T-helper 9 cell (primary cell): ENCODE measurements at places on chromosomes 6 and 20.

GRCh38 chr6:55977959-55978665 is 102.7 kb upstream of the BMP5 start:
- DNase-seq = no peak

DNA sequence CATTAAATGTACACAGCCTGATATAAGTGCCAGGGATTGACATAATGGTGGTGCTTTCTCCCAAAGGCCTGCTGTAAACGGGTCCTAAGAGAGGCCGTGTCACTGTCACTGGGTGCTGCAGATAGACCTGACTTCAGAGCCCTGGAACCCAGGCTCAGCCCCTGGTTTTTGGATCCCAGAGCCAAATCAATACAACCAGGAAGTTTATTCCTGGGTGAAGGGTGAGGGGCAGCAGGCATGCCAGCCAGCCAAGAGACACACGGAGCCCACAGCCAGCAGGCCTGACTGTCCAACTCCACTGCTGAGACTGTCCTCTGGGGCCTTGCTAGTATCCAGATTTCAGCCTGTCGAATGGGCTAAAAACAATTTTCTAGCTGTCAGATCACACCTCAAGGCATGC is 12.8 kb upstream of the ARMC12 start:
- DNase-seq = no peak

- DNase-seq = no peak
Observed at GRCh38 chr6:32816746-32817204, at the start of gene HLA-DOB. TSS of gene HLA-DOB (minus strand) at chr6:32817002. CDS start at chr6:32816951, 51 bp downstream.

- DNase-seq = no peak
Observed at GRCh38 chr20:48800177-48800576, 27.6 kb downstream of the PREX1 start.

GRCh38 chr6:144710207-144710606 is 425.1 kb downstream of the UTRN start:
- DNase-seq = no peak

DNA sequence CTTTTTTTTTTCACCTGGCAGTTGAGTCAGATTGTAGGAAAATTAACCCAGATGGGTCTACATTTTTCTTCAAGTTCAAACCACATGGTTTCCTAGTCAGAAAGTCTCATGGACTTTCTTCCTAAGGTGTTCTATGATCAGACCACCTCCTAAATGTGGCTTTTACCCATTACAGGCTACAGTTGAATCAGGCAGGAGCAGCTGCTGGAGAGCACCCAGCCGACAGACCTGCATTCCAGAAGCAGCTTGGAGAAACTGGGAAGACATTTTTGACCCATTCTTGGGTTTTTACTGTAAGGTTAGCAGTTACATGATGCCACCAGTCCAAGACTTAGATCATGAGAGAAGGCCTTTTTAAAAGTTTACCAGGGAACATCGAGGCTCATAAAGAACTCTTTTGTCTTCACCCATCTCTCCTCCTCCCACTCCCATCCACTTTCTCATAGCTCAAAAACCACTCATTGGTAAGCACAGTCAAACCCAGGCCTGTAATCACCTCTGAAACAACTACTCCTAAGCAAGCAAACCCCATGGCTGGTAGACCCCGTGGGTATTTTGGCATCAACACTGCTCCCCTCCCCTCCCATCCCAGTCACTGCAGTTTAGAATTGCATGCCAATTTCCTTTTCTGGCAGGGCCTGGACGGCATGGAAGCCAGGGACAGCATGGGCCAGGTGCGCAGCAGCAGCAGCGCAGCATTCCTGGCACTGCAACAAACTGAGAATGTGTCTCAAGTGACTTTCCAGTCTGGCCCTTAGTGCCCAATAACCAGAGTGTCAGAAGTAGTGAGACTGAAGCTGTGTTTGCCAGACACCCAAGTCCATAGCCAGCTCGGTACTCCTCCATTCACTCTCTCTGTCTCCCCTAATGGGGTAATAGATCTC is 113.7 kb downstream of the CLIC5 start:
- DNase-seq = no peak

DNA sequence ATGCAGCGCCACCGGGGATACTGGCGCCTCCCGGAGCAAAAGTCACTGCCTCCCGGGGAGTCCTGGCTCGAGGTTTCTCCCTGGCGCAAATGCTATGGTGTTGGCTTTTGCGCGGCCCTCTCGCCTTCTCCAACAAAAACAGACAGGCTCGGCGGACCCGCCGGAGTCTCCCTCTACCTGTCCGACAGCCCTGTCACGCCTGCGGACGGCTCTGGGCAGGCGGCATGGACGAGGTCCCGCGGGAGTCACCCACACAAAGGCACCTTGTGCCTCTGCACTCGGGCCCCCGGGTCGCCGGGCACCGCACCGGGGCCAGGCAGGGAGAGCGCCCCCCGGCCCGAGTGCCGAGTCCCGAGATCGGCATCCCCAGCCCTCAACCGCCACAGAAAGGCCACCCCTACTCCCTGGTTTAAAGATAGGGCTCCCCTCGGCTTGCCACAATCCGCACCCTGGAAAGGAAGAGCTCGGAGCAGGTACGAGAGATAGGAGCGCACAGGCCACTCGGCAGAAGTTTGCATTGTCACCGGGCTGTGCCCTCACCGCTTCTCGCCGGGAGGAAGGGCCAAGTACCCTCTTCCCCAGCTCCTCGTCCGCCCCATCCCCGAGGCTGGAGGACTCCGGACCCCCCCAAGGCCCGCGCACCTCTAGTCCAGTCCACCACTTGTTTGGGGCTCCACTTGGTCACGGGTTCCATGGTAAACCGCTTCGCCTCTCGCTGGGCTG is 903 bp downstream of the CNKSR3 start:
- no peak for DNase-seq

GRCh38 chr6:18101271-18101670 is 21.2 kb downstream of the NHLRC1 start:
- DNase-seq = no peak

GRCh38 chr6:111564482-111564945 is 41.2 kb downstream of the TRAF3IP2 start:
- no peak for DNase-seq

GRCh38 chr20:63316502-63316921 is 23.5 kb downstream of the COL20A1 start:
- DNase-seq = no peak

- no peak for DNase-seq
Observed at GRCh38 chr20:20736303-20736702, 23.9 kb upstream of the RALGAPA2 start.

DNA sequence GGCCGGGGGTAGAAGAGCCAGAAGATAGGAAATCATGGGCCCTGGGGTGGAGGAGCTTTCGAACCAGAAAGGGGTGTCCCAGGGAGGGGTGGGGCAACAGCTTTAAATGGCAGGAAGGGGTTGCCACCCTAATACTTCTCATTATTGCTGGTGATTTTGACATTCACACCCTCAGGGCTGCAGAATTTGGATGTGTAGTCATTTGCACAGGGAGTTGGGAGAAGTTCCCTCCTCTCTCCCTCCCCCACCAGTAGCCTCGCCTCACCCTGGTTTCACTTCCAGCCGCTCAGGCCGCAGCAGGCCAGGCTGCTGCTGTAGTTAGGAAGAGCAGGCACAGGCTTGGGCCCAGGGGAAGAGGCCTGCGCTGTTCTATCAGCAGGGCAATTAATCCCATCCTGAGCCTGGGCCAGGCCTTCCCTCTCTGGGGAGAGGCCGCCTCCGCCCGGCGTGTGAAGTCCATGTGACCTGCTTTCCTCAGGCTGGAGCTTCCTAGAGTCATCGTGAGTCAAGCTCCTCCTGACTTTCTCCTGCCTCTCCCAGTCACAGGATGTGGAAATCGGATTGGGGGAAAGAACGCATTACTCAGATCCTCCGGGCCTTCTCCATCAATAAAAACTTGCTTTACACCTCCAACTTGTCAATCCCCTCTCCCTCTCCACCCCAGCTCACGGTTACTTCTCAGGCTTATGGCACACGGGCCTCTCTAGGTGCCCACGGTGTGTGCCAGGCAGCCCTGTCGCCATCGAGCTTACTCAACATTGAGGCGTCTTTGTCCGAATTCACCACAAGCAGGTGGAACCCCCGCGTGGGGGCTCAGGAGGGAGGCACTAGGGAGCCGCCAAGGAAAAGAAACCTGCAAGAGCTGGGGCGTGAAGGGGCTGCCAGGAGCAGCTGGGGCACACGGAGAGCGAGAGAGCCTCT is 7.8 kb downstream of the ADTRP start:
- no peak for DNase-seq

DNA sequence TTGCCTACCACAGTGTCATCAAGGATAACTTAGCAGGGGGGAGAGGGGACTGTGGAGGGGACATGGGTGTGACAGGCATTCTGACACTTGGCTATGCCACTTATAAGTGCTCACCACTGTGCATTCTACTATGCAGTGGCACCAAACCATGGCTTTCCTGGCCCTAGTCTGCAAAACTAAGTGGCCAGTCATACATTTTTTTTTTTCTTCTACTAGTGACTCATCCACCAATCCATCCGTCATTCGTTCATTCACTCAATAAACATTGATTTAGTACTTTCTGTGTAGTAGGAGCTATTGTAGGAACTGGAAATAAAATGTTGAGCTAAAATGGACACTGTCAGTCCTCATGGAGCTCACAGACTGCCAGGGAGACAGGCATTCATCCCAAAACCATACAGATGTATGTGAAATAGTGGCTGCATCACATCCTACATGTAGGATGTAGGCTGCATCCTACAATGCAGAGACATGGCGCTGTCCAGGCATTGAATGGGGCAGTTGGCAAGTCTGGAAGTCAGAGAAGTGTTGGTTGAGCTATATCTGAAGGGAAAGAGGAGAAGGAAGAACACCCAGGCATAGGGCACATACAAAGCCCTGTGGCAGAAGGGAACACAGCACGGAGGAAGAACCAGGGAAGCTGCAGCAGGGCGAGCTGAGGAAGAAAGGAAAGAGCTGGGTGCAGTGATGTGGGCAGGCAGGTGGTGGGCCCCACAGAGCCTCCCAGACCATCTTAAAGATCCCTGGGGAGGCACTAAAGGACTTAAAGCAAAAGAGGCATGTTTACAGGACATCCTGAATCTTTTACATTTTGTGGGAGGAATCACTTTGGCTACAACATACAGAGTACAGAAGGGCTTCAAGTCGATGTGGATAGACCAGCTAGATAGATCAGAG is 224.4 kb downstream of the UST start:
- DNase-seq = no peak

DNA sequence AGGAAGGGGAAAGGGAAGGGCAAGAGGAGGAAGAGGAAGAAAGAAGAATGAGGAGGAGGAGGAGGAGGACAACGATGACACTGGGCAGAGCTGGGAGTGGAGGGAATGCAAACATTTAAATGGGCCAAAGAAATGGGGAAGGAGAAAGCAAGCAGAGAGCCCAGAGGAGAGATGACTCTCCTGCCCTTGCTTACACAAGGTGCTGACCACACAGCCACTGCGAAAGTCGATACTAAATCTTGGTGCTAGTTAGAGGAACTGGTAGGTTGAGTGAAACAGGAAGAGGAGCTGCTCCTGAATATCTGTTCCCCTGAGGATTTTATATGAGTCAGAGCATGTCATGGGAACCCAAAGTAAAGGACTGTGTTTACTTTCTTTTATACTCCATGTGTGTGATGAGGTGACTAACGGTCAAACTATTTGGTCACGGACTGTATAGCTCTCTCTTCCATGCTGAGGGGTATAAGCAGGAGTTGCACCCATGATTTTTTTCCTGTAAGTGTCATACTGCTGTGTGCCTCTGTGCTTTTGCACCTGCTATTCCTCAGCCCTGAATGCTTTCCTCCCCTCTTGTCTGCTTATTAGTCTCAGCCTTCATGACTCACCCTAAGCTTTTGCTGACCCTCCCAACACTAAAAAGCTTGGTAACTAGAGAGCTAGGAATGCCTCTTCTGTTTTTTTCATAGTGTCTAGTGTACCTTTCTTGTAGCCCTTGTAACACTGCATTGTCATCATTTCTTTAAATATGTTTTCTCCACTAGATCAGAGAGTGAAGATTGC is 9.5 kb upstream of the PAQR8 start:
- DNase-seq = no peak

GRCh38 chr20:1827510-1827973 is 67.7 kb upstream of the SIRPA start:
- no peak for DNase-seq

- DNase-seq = no peak
Observed at GRCh38 chr6:7813704-7814103, 87.8 kb downstream of the BMP6 start.

- DNase-seq = no peak
Observed at GRCh38 chr6:130625825-130626527, 201.2 kb upstream of the SMLR1 start.

- no peak for DNase-seq
Observed at GRCh38 chr6:2197177-2197671, 48.2 kb downstream of the GMDS start.

GRCh38 chr6:39425346-39426072 is 103.0 kb upstream of the KCNK16 start:
- DNase-seq = no peak

- no peak for DNase-seq
Observed at GRCh38 chr6:157789861-157790260, 33.2 kb upstream of the SNX9 start.

DNA sequence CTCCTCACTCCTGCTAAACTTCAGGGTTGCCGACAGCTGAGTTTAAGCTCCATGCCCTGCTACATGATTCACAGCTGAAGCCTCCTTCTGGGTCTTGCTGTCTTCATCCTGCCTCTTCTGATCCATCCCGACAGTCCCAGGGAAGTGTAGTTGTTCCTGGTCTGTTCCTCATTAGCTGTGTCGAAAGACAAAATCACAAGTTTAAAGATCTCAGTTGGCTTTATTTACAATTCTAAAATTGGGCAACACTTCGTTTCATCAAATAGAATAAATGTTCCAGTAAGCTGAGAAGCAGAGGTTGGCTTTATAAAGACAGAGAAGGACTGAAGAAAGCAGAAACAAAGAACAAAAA is 4.1 kb upstream of the SLC2A10 start:
- DNase-seq = no peak

- no peak for DNase-seq
Observed at GRCh38 chr6:46315589-46315988, 144.8 kb upstream of the ENPP5 start.

DNA sequence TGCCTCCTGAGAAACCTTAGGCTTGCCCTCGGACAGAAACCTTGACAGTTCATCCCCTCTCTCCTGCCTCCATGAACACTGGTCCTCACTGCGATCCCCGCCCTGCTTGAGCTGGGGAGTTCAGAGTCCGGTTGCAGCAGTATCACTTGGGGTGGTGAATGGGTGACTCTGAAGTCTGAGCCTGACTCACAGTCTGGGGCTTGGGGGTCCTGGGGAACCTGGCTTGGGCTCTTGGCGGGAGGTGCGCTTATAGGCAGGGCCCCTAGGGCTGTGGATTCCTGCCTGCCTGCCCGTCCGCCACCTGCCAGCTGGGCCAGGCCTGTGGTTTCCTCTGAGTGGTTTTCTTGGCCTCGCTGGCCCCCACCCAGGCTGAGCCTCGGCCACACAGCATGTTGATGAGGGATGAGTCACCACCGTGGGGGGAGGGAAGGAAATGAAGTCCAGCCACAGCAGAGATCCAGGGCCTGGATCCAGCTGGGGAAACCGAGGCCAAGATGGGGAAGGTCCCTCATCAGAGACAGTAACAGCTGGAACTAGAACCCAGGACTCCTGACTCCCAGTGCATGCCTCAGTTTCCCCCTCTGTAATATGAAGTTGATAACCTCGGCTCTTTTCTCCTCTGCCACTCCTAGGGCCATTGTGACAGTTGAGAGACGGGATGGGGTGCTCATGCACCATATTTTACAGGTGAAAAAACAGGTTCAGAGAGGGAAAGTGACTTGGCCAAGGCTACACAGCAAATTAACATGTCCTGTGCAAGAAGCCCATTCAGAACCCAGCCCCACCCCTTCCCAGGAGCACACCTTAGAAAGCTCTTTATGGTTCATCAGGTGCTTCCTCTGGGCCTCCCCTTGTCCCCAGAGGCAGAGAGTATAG is 9.2 kb downstream of the FOXS1 start:
- no peak for DNase-seq
